ENCODE measurements at places on chromosomes 4 and X. TPM values are rescaled to one million over a fixed set of nuclear protein-coding genes. Genes with fewer than 3 reads are reported as not detected.

SPIN2A gene
- 0.74 TPM for total RNA-seq

SULT1E1 gene
- 1.0 TPM for total RNA-seq

ATP8A1 gene
- total RNA-seq = 84.7 TPM

WDFY3 gene
- 125 TPM for total RNA-seq

- no peak overlapping the region for H3K27ac ChIP-seq
- no peaks in the 10 kb centered on the region for H3K36me3 ChIP-seq
- no peaks in the 10 kb centered on the region for H3K27me3 ChIP-seq
- H3K4me3 ChIP-seq = no peak overlapping the region
- no peak for DNase-seq
- H3K4me1 ChIP-seq = no peaks in the 10 kb centered on the region
Observed at GRCh38 chr4:32929796-32930699, 2209.9 kb downstream of the PCDH7 start.

GRCh38 chrX:154368630-154369448 lies 5.6 kb downstream of the FLNA start:
- H3K4me1 ChIP-seq = peaks cover 51% of the 10 kb centered on the region
- no peaks in the 10 kb centered on the region for H3K27me3 ChIP-seq
- H3K27ac ChIP-seq = peak overlapping the region; percentile 88
- peak overlapping the region; percentile 75 for H3K4me3 ChIP-seq
- H3K36me3 ChIP-seq = peaks cover 45% of the 10 kb centered on the region
- DNase-seq = peak; percentile 89

DNA sequence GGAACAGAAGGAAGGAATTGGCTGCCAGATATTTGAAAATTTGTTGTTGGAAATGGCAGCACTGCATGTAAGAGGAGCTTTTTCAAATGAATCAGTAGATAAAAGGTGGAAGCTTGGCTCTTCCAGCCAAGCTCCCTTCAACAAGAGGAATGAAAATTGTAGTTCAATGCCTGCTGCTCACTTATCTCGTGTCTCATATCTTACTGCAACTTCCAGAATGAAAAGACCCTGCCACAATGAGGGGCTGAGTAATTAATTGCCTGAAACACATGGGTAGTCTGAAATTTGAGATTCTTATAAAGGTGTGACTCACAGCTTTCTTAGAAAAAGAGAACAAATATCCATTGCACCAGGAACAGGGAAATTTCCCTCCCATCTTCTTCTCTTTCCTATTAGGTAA lies 53.0 kb downstream of the HAND2 start:
- no peak overlapping the region for H3K4me3 ChIP-seq
- no peaks in the 10 kb centered on the region for H3K4me1 ChIP-seq
- H3K27me3 ChIP-seq = no peaks in the 10 kb centered on the region
- no peak for DNase-seq
- H3K36me3 ChIP-seq = no peaks in the 10 kb centered on the region

Measured in lower lobe of right lung (tissue), 2 donors.